Retinal pigment epithelial cell (primary cell): ENCODE measurements at places on chromosomes 3 and 15.

- DNase-seq: no peak
These were observed 79.8 kb upstream of the ACKR4 start for GRCh38 chr3:132517311-132517710.

GRCh38 chr3:171309906-171310359 lies 150.3 kb downstream of the TNIK start:
- no peak for DNase-seq

GRCh38 chr15:71397377-71397776 lies 282.1 kb downstream of the THSD4 start:
- DNase-seq: no peak

GRCh38 chr3:161221806-161222600 lies 892 bp downstream of the NMD3 start:
- DNase-seq: no peak

GRCh38 chr3:145752576-145752975 lies 408.4 kb downstream of the PLOD2 start:
- no peak for DNase-seq

- no peak for DNase-seq
These were observed 553.8 kb downstream of the MAGI1 start for GRCh38 chr3:65484964-65485363.

DNA sequence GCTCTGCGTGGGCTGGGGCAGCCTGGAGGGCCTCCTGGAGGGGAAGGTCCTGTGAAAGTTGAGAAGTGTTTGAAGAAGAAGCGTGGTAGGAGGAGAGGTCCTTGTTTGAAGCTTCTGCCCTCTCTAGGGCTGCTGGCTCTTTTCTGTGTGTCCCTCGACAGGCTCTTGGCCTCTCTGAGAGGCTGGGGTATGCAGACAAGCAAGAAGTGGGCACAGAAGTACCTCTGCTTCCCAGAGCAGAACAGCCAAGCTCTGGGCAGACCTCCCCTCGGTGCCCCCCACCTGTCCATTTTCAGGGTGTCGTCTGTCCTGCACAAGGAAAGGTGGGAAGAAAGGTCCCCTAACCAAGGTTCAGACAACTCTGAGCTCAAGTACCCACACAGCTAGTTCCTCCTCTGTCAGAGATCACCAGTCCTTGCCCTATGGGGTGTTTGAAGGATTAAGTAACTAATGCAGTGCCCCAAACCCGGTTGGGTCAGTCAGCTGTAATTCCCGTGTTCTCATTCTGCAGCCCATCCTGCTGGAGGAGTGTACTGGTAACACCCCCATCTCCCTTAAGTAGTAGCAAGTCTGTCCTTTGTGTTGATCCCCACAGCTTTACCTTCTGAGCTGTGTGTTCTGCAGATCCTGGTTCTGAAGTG lies 6.3 kb downstream of the CSK start:
- no peak for DNase-seq

DNA sequence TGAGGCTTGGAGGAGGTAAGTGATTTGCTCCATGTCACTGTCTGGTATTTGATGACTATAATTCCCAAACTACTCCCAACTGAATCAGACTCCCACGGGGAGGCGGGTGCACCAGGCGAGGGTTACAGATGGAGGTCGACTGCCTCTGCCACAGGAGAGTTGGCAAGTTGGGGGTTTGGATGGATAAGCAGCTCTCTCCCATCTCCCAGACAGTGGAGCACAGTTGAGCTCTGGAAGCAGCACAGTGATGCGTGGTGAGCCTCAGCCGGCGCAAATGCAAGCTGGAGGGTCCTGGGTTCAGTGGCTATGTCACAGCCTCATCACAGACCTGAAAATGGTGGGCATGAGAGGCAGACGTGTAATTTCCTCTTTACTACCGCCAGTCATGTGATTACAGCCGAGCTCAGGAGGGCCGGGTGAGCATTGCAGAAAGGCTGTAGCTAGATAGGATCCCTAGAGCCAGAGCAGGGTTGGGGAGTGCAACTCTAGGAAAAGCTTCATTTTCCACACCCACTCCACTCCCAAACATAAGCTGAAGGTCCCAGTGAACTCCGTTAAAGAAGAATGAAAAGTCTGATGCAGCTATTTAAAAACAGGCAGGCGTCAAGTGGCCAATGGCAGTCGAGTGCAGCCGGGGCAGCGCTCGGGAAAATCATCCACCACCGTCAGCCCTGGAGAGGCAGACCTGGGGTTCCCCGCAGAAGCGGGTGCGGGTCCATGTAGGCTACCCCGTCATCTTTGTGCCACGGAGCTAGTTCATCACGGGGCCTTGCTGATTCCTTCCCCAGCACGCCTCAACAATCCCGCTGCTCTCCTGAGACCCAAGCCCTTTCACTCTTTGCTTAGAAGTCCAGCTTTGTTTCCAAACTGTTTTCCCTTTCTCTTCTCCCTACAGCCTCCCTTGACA lies 33.3 kb upstream of the VPS8 start:
- DNase-seq: no peak

GRCh38 chr3:179318876-179319275 lies 4.0 kb upstream of the ZNF639 start:
- DNase-seq: no peak

DNA sequence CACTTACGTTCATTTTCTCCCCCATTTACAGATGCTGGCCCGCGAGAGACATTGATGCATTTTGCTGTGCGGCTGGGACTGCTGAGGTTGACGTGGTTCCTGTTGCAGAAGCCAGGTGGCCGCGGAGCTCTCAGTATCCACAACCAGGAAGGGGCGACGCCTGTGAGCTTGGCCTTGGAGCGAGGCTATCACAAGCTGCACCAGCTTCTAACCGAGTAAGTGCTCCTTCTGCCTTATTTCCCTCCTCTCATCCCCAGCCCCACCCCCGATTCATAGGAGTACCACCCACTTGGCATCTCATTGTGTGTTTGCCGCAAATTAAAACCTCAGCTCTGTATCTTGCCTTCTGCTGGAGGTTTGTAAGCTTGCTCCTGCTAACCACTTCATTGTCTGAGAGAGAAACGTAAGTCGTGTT lies 163.3 kb downstream of the AKAP13 start:
- DNase-seq: no peak

DNA sequence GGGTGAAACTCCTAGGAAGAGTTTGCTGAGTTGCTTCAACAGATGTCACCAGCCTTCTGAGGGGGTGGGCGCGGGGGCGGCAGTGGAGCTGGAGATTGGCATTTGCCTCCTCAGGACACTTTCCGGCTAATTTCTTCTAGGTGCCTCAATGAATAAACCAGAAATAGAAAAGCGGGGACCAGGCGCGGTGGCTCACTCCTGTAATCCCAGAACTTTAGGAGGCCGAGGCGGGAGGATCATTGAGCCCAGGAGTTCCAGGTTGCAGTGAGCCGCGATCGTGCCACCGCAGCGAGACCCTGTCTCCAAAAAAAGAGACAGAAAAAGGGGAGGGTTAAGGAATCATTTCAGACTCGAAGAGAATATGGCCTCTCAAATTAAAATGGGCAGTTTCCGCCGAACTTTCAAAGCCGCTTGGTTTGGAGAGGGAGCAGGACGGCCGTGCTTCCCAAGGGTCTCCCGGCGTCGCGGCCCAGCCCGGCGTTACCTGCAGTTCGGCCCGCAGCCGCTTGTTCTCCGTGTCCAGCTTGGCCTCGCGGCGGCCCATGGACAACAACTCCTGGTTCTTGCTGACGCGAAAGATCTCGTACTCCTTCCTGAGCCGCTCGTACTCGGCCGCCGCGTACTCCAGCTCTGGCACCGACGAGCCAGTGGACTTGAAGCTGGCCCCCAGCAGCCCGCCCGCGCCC lies 587 bp downstream of the NPHP3 start:
- peak; percentile 43 for DNase-seq

- DNase-seq: no peak
These were observed 3.1 kb downstream of the AP4E1 start for GRCh38 chr15:50911621-50912020.

- DNase-seq: no peak
These were observed 424 bp downstream of the HAUS2 start for GRCh38 chr15:42549032-42549491.

- DNase-seq: no peak
These were observed 96.8 kb downstream of the BBX start for GRCh38 chr3:107619549-107619948.

GRCh38 chr3:122004991-122005565 lies 17.0 kb downstream of the ILDR1 start:
- DNase-seq: no peak

DNA sequence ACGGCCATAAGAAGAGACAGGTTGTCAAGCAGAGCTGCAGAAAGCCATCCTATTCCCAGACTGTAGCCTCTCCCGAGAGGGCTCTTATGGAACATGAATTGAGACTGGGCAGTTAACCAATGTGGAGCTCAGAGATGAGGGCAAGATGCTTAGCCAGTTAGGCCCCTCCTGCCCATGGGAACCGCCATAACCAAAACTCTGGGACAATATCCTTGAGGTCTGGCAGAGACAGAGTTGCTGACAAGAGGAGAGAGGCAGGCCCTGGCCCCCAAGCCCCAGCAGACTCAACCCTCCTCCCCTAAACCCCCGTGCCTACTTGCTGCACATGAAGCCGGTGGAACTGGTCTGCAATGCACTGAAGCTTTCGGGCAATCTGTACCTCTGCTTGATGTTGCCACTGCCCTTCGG lies 4.8 kb downstream of the BMF start:
- no peak for DNase-seq

DNA sequence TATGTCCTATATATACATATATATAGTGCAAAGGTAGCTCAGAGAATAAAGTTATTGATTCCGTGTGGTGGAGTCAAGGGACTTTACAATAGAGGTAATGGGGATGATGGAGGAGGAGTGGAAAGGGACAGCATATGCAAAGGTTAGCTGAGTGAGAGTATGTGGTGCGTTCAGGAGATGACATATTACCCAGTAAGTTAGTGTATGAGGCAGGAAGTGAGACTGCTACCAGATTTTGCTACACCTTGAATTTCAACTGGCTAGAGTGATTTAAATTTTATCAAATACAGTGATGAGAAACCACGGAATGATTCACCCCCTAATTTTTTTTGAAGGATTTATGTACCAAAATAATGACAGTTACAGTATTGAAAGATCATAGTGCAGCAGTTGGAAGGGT lies 2.8 kb downstream of the ACTL6A start:
- DNase-seq: no peak

DNA sequence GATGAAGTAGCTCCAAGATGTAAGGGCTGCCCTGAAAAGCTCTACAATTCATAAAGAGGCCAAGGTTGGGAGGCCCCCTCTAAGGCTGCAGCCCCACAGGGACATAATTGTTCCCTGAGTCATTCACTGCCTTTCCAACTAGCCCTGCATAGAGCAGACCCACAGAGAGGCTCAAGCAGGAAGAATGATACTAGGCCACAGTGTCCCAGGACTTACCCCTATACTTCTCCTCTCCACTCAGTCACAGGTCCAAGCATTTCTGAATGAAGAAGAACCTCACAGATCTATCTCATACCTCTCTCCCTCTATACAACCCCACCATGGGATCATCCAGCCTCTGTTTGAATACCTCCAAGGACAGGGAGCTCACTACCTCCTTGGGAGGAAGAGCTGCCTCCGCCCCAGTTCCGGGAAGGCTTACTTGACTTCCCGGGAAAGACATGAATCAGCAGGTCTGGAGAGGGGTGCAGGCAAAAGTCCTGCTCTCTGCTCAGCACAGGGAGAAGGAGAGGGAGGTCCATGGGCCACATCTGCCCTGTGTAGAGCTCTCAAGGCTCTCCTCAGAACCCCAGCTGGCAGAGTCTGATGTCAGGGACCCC lies 6.9 kb upstream of the SKIC8 start:
- no peak for DNase-seq

DNA sequence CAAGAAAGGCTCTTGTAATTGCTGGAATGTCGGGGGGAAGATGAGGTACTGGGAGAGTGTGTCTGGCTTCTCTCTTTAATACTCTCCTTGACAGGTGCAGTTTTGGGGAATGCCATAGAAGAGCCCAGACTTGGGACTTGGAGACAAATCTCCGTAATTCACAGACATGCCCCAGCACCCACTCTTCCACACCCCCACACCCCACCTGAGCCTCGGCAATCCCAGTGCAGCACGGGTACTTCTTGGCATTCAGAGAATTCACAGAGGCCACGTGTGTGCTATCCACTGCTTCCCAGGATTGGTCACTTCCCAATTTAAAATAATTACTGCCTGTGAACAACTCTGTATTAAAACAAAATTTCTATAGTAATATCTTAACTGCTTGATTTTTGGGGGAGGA lies 43.9 kb downstream of the TRIM71 start:
- DNase-seq: no peak

DNA sequence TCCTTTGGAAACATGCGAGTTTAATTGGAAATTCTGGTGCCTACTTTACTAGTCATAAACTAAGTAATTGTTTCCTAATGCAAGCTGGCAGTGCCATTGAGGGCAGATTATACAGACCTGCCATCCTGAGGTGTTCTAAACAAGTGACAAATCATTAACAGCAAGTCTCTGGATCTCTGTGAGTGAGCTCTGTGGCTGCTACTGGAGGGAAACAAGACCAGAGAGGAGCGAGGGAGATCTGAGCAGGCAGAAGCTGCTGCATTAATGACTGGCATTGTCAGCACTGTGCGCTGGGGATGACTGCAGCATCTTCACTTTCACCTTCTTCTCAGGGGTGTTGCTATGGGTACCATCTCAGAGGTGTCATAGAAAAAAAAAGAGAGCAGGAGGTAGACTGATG lies 308.4 kb upstream of the DPH6 start:
- no peak for DNase-seq

DNA sequence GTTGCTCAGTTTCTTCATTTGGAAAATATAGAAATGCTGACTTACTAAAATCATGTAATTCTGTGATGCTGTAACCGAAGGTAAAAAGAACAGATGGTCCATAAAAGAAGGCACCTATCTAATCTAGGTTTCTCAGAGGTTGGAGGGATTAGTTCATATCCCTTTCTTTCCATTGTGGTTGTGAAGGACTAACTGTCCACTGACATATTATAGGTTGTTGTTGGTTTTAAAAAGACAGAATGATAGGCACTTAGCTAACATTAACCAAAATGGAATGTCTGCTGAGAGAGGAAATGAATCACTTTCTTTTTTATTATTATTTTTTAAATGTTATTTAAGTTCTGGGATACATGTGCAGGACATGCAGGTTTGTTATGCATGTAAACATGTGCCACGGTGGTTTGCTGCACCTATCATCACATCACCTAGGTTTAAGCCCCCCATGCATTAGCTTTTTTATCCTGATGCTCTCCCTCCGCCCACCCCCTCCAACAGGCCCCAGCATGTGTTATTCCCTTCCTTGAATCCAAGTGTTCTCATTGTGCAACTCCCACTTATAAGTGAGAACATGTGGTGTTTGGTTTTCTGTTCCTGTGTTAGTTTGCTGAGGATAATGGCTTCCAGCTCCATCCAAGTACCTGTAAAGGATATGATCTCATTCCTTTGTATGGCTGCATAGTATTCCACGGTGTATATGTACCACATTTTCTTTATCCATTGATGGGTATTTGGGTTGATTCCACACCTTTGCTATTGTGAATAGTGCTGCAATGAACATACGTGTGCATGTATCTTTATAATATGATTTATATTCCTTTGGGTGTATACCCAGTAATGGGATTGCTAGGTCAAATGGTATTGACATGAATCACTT lies 45.8 kb downstream of the ALDH1A2 start:
- no peak for DNase-seq
